ENCODE measurements at places on chromosomes 13 and 19.

DNA sequence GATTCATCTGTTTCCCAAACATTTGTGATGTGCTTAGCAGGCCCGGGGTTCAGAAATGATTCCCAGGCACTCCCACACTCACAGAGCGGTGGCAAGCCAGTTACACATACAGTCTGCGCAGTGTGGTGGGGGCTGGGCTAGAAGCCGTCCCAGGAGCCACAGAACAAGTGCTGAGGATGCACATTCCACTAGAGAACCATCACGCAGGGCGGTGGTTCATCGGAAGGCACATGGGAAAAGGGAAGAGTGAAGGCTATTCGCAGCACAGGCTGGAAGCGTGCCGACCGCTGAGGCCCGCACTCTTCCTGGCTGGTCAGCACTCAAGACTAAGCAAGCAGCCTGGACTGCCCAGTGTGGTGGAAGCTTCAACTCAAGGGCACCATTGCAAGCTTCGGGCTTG is 126.3 kb upstream of the SLC7A1 start:
- no peak for DNase-seq

DNA sequence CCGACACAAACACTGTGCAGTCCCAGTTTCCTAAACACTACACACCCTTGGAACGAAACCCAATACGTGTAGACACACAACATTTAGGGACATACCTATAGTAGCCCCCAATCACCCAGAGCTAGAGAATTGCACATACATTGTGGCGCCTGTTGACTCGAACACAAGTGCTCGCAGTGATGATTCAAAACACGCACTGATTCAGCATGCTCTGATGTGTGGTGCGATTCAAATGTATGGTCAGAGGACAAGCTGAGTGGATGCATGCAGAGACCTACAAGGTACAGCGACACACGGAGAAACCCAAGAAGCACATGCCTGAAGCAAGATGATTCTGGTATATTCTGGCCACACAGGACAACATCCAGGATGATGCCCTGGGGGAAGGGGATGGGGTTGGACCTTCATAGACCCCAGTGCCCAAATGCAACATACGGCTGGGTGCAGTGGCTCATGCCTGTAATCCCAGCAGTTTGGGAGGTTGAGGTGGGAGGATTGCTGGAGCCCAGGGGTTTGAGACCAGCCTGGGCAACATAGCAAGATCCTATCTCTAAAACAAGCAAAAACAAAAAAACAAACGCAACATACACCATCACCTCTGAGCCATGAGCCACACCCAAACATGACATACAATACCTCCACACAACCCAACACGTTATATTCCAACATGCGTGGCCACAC is 997 bp upstream of the KCNN4 start:
- DNase-seq, result no peak

DNA sequence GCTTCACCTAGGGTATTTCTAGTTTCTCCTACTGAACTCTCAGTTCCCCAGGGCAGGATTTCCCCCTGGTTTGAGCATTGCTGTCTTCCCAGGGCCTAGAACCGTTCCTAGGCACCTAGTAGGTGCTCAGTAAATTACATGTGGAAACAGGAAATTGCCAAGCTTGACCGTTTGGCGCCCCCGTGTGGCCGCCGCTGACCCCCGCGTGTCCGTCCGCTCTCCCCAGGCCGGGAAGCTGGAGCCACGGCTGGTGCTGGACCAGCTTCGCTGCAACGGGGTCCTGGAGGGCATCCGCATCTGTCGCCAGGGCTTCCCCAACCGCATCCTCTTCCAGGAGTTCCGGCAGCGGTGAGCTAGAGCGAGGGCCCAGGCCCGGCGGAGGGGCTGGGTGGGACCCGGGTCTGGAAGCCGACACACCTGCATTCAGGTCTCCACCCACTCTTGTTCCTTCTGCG is 55.5 kb downstream of the MYH14 start:
- no peak for DNase-seq

DNA sequence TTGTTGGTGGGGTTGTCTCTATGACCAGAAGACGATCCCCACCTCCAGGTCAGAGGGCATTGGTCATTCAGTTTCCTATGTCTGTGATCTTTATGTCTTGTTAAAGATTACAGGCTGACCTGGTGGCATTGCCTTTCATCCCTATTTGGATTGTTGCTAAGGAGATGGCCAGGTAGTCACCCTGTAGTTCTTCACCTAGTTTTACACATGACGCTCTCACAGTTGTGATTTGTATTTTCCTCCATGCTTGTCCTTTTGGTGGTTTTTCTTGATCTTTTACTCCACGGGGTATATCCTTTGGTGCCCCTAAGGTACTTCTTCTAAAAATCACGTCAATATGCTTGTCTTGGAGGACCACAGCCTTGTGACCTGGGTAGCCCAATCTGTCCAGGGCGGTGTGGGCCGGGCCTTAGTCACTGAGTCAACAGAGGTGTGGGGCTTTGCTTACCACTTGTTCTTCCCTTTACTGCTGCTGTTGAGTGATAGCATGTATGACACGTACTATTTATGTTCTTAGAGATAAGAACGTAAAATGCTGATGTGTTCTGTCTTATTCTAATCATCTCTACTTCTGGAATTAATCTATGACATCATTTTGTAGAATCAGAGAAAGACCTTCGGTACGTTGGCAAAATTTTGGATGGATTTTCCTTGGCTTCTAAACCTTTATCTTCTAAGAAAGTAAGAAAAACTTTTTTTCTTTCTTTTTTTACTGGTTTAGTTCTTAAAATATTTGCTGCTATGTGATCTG is 20.1 kb downstream of the GPATCH1 start:
- no peak for DNase-seq

DNA sequence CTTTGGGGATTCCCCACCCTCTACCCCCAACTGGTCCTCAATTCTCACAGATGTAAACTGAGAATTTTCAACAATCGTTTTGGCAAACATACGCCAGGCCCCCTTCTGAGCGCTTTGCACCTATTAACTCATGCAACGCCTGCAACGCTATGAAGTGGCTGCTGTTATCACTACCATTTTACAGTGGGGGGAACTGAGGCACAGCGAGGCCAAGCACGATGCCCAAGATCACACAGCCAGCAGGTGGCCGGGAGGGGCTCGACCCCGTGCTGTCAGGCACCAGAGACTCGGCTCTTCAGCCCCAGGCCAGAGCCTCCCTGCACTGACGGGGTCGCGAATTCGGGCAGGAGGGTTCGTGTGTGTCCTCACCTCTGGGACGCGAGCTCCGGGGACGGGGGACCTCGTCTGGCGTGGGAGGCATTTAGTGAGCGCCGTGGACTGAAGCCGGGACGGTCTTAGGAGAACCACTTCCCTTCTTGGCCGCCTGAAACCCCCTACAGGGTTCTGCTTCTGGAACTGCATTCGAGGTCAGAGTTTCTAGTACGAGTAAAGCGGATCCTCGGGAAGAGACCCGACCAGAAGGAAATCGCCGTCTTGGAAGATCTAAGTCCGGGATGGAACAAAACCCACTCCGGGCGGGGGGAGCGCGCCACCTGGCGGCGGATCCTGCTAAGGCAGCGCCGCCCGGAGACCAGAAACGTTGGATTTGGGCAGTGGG is 21.0 kb downstream of the ZNF114 start:
- DNase-seq, result peak; percentile 19
